Stimulated activated naive CD8-positive, alpha-beta T cell treated with anti-CD3 and anti-CD28 coated beads, Interleukin-15, Interleukin-2, amounts not matched to agents 100 U/mL and 50 U/mL, for 24 hours (primary cell): ENCODE measurements at places on chromosomes 16 and 17.

DNA sequence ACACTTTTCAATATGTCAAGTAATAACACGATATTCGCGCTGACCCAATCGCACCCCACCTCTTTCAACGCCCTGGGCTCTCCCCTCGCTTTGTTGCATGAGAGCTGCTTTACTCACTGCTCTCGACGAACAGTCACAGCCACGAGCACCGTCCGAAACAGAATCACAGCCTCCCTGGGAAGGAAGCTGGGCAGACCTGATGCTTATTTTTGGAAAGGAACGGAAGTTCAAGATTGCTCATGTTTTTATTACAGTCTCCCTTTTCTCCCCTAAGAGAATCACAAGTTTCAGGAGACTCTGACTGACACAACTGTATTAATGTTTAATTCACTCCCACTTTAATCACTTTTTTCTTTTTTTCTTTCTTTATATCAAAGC, 67.8 kb downstream of the ANKRD11 start:
- DNase-seq, result peak; percentile 57

- DNase-seq, result no peak
Measured at GRCh38 chr16:57419506-57419905, 14.9 kb downstream of the CCL17 start.

- DNase-seq, result no peak
Measured at GRCh38 chr16:57341062-57341440, 17.5 kb upstream of the CCL22 start.

- DNase-seq, result no peak
Measured at GRCh38 chr16:84103678-84104077, 13.1 kb downstream of the MBTPS1 start.

DNA sequence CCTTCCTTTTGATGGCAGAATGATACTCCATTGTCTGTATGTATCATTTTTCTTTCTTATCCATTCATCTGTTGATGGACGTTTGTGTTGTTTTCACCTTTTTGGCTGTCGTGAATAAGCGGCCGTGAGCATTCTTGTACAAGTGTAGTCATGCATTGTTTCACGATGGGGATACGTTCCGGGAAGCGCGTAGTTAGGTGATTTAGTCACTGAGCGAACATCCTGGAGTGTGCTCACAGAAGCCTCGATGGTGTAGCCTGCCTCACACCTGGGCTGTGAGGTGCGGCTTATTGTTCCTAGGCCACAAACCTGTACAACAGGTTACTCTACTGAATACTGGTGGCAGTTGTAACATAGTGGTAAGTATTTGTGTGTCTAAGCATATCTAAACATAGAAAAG, 136.5 kb downstream of the CMIP start:
- no peak for DNase-seq

DNA sequence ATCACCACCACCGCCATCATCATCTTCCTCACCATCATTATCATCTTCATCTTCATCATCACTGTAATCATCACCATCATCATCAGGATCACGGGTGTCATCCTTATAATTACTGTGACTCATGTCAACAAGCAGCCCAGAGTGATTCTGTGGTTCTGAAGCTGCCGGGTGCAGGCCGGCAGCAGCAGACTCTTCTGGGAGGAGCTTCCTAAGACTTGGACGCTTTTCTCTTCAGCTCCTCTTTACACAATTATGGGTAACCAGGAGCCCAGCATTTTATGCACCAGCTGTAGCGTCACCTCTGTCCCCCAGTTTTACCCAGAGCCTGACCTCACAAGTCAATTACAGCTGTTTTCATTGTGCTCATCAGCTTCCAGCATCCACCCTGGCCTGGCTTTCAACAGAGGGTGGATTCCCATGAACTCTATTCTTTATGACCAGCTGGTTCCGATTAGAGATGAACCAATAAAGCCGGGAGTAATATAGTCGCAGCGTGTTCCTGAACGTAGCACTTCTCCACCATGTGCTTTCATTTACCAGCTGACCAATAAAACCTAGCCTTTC, 275.8 kb downstream of the FOXL1 start:
- no peak for DNase-seq

GRCh38 chr16:83817022-83817421, 9.2 kb downstream of the HSBP1 start:
- DNase-seq, result no peak

DNA sequence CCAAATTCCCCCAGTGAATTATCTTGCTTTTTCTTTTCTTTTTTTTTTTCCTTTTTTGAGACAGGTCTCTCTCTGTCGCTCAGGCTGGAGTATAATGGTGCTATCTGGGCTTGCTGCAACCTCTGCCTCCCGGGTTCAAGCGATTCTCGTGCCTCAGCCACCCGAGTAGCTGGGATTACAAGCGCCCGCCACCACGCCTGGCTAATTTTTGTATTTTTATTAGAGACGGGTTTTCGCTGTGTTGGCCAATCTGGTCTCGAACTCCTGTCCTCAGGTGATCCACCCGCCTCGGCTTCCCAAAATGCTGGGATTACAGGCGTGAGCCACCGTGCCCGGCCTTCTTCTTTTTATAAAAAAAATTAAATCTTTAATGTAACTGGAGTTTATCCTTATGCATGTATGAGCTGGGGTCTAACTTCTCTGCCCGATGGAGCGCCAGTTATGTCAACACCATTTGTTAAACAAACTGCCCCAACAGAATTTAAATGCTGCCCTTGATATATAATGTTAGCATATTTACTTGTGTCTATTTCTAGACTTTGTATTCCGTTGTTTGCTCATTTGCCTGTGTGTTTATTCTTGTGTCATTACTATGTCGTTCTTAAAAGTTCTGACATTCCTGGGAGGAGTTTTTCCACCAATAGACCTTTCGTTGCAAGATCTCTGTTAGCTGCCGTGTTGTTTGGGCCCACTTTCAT, 535 bp upstream of the AURKB start:
- peak; percentile 49 for DNase-seq

- DNase-seq, result no peak
Measured at GRCh38 chr16:59305850-59306249, 571.7 kb upstream of the GOT2 start.

- DNase-seq, result no peak
Measured at GRCh38 chr17:2977157-2977556, 86.2 kb downstream of the OR1D5 start.

GRCh38 chr17:64354824-64355535, 35.7 kb downstream of the PECAM1 start:
- DNase-seq, result no peak

- no peak for DNase-seq
Measured at GRCh38 chr16:50719401-50720337, 22.2 kb upstream of the CYLD start.

GRCh38 chr17:27888067-27888466, 5.1 kb downstream of the LYRM9 start:
- DNase-seq, result no peak

DNA sequence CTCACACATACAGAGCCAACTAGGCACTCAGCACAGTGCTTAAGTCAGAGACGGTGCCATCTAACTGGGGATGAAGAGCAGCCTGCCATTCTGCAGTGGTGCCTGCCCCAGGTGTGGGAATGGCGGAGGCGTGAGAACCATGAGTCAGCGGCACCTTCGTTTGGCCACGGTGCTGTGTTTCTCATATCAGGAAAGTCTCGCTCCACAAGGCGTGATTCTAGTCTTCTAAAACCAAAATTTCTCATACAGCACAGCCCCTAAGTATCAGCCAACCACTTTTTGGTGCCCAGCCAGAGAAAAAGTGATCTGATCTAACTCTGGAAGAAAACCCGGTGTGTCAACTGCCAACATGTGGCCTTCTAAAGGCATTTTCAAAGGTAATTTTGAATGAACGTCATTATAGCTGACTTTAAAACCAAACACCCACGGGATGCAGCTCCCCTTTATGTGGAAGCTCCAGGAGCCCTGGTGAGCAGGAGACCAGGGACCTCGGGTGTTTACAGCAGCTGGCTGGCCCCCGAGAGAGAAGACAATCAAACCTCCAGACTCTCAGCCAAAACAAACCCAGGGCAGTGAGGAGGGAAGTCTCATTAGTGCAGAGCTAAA, 54.6 kb downstream of the ABCC12 start:
- peak; percentile 36 for DNase-seq

DNA sequence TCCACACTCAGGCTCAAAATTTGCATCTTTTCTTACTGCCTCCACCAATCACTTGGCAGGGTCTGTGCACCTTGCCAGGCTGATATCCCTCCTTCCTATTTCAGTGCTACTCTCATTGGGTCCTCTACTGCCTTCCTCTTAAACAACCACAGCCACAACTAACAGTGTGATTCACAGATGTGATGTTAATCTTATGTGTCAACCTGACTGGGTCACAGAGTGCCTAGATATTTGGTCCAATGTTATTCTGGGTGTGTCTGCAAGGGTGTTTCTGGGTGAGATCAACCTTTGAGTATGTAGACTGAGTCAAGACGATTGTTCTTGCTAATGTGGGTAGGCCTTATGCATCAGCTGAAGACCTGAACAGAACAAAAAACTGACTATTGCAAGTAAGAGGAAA, 51.3 kb upstream of the IRX6 start:
- DNase-seq, result no peak

- no peak for DNase-seq
Measured at GRCh38 chr16:73287859-73288405, 240.0 kb upstream of the ZFHX3 start.

DNA sequence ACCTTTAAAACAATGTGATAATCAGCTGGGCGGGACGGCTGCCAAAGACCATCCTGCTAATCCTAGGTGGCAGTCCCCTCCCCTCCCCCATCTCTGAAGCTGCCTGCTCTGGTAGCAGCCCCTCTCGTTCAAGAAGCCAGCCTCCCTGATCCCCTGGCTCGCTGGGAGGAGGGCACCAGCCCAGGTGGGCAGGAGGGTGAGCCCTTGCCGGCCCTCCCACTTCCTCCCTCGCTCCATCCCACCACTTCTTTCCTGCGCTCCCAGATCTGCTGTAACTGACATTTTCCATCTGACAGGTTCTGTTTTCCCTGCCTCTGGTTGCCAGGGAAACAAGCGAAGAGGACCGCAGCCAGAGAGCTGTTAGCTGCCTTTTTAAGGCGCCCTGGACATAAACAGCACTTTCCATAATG, 155.7 kb upstream of the TNRC6C start:
- no peak for DNase-seq

DNA sequence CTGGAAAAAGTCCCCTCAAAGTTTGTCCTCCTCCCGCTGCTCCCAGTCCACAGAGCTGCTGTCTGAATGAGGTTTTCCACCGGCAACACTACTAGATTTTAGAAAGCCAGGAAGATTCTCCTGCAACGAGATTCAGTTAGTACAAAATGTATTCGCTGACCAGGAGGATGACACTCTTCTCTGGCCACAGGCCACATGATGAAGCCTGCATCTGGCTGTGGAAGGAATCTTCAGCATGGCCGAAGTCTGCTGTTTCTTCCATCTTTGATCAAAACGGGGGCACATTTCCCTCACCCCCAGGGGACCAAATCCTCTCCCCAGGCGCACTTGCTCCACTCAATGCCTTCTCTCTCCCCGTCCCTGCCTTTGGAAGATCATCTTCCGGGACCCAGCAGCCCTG, 215.8 kb upstream of the NLRP1 start:
- DNase-seq, result no peak

DNA sequence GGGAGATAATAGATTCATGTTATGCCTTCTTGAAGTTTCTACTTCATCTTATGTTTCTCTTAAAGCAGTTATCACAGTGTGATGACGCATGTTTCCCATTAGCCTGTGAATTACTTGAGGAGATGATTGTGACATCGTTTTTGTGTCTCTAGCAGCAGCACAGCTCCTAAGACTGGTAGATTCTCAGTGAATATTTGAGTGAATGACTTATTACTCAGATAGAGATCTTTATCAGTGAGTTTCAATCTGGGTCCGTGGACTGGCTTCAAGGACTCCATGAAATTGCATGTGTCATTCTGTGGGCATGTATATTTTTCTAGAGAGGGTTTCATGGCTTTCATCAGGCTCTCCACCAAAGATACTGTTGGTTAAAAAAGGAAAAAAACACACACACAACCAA, 29.9 kb downstream of the YPEL2 start:
- DNase-seq, result no peak

- DNase-seq, result no peak
Measured at GRCh38 chr17:50439008-50439407, 13.0 kb downstream of the ACSF2 start.

- peak; percentile 20 for DNase-seq
Measured at GRCh38 chr17:32265192-32265923, at the start of gene RHBDL3. Gene RHBDL3, plus strand, starts transcription at chr17:32265832. Its CDS starts 358 bp downstream, at chr17:32266190.

DNA sequence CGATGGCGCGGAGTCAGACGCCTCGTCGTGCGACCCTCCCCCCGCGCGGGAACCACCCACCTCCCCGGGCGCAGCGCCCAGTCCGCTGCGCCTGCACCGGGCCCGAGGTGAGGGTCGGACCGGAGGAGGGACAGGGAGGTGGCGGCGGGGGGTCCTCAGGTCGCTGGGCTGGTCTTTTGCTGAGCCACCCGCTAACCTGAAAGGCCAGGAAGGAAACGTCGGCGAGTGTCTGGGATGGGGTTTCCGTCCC, 4.9 kb downstream of the TBX2 start:
- DNase-seq, result no peak

DNA sequence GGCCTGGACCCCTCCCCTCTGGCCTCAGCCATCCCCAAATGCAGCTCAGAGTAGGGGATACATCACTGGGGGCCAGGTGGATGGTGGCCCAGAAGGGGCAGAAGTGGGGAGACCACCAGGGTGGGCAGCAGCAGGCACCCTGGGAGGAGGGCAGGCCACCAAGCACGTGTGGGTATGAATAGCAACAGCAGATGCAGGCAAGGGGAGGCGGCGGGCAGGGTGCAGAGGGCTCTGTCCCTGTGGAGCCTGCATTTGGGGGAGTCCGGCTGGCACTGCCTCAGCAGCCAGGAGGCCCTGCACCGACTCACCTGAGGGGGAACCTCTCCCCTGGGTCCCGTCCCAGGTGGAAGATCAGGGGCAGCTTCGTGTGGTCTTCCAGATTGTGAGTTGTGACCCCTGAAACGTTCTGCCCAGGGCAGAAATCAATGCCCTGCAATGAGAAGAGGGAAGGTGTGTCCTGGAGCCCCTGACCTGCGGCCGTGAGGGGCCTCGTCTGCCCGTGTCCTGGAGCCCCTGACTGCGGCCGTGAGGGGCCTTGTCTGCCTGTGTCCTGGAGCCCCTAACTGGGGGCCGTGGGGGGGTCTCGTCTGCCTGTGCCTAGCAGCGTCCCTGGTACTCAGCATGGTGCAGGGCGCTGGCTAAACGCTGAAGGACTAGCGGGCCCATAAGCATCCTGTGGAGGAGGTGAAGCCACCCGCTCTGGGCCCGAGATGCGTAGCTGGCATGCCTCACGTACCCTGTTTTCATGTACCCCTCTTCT, 10.7 kb upstream of the APRT start:
- DNase-seq, result no peak
